Thoracic aorta (tissue), 2 donors: ENCODE measurements at places on chromosomes 1 and 21.
A peak's percentile ranks its signal among the peaks of the same experiment; 100 is the strongest.

DNA sequence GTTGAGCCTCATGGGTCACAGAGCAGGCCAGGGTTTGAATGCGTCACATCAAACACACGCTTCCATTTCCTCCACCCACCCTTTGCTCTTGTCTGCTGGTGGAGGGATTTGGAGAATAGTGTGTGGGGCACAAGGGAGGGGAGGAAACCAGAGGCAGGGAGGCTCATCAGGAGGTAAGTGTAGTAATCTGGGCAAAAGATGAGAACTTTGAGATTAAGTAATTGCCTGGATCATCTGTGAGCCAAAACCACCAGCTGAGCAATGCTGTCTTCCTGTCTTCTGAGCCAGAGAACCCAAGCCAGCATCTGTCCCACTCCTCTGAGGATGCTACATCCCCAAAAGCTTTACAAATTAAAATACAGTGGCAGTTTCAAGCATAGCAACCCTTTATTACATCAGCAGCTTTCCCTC, 45.2 kb downstream of the C8B start:
- no peak for DNase-seq

DNA sequence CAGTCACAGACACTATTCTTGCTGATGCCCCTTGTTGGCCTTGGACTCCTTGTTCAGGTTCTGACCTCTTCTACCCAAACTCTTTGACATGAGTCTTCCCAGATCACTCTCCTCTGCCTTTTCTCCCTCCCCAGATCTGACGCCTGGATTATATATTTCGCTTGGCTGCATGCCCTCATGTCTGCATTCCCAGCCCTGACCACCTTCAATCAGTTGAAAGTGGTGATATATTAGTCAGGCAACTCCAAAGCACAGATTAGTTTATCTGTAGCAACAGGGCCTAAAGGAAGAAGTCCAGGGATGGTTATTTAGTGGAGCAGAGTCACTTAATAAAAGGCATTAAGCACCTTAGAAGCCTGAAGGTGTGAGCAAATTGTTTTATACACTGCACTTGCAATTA, 110.0 kb upstream of the GUCA2B start:
- DNase-seq = no peak

GRCh38 chr1:220761688-220762427, 13.7 kb downstream of the MTARC2 start:
- DNase-seq = no peak

DNA sequence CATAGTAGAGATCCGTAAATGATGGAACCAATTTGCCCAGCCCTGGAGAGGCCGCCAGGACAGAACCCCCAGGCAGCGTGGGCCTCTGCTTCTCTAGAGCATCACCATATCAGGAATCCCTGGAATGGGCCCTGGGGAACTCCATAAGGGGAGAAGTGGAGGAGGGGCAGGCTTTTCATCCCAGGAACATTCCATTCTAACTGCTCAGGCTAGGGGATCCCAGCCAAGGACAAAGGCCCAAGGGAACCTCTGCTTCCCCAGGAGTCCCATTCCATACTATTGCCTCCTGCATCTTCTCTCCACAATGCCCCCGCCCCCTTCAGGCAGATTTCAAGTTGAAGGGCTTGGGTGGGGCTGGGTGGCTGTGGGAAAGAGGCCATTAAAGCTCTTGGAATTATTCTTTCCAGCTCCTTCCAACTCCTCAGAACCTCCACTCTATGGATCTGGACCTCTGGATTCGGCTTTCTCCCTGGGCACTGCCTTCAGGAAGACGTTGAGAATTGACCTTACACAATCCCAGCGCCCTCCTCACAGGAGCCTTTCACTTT, 6.0 kb downstream of the TRNP1 start:
- peak; percentile 77 for DNase-seq

- no peak for DNase-seq
Observed at GRCh38 chr1:185824106-185824505, 89.9 kb downstream of the HMCN1 start.

DNA sequence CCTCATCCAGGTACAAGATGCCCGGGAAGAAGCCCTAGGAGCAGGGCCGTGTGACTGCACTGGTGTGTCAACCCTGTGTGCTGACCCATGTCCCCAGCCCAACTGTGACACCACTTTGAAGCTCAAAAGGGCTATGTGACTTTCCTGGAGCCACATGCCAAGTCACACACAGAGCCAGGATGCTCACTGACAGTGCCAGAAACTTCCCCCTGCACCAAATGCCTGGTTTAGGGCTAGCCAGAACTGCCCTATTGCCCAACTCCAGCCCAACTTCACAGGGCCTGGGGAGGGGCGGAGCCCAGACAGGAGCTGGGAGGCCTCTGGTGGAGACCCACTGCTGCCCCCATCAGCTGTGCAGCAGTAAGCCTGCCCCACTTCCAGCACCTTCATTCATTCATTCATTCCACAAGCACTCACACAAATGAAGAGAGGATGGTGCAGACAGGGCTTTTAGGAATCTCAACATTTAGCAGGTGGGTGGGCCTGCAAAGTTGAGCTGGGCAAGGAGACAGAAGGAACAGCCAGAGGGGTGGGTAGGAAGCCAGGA, 36.7 kb downstream of the KCNQ4 start:
- no peak for DNase-seq

DNA sequence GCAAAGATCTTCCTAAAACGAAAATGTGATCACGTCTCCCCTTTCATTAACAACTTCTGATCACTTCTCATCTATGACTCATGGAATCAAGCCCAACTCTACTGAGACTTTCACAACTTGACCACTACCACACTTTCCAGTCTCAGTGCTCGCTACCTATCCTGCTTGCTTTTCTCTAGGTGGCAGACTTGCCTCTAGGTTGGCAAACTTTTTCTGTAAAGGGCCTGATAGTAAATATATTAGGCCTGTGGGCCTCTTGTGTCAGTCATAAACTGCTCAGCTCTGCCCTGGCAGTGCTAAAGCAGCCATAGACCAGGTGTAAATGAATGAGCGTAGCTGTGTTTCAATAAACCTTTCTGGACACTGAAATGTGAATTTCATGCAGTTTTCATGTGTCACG, 21.5 kb upstream of the HMGB4 start:
- DNase-seq = no peak

- no peak for DNase-seq
Observed at GRCh38 chr1:65362545-65362944, 53.2 kb downstream of the DNAJC6 start.

- no peak for DNase-seq
Observed at GRCh38 chr1:224864006-224864405, 65.5 kb upstream of the DNAH14 start.

GRCh38 chr1:73100216-73100615, 817.9 kb upstream of the NEGR1 start:
- DNase-seq = no peak

DNA sequence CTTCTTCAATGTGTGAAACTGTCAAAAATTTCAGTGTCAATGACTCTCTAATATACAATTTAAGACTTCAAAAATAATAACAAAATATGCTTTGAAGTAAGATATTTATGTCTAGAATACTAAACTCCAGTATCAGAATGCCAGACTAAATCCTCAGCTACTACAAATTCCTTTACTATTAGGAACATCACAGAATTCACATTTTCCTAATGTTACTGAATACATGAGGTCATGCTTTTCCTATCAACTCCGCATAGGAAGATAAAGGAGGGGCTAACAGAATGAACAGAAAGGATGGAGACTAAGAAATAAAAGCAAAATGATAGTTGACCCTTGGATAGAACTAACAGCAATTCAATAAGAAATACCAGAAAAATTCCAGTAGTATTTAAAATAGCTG, 292.7 kb downstream of the SDCCAG8 start:
- no peak for DNase-seq

GRCh38 chr21:44854664-44855446, 18.6 kb downstream of the PTTG1IP start:
- no peak for DNase-seq

- DNase-seq = no peak
Observed at GRCh38 chr1:183600136-183600535, 9.9 kb upstream of the NCF2 start.

- no peak for DNase-seq
Observed at GRCh38 chr21:46537026-46537425, 67.9 kb downstream of the S100B start.

GRCh38 chr1:112711041-112711440, 4.1 kb downstream of the PPM1J start:
- DNase-seq = no peak

DNA sequence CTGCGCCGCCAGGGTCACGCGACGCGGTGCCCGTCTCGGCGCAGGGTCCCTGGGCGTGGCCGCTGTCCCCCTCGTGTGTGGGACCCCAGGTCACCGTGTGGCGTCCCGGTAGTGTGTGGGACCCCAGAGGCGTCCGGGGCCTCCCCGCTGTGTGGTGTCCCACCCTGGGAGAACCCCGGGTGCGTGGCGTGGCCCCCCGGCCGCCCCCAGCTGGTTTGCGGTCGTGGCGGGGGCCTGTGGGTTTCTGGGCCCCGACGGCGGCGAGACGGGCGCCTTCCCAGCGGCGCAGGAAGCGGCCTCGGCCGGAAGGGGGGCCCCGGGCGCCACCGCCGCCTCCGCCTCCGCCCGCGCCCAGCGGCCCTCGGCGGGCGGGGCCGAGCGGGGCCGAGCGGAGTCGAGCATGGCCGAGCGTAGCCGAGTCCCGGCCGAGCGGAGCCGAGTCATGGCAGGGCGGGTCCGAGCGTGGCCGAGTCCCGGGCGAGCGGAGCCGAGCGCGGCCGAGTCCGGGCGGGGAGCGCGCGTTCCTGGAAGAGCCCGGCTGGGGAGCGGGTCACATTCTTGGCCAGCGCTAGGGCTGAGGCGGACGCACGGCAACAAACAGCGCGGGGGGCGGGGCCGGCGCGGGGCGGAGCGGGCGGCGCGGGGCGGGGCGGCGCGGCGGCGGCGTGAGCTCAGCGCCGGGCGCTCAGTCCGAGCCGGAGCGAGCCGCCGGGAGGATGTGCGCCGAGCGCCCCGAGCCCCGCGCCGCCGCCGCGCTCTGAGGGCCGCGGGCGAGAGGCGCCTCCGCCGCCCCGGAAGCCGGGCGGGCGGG, 568 bp upstream of the SKI start:
- DNase-seq = peak; percentile 75

- no peak for DNase-seq
Observed at GRCh38 chr1:167293057-167293456, 72.4 kb downstream of the POU2F1 start.

DNA sequence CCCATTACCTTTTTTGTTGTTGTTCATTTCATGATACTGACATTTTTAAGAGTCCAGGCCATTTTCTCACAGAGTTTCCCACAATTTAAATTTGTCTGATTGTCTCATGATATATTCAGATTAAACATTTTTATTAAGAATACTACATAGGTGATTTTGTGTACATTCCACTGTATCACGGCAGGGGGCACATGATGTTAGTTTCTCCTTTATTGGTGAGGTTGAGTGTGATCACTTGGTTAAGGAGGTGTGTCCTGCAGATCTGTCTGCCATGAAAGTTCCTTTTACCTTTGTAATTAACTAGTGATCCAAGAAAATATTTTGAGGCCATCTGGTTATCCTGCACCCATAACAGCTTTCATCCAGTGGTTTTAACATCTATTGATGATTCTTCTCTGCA, 11.8 kb downstream of the RTCA start:
- no peak for DNase-seq

DNA sequence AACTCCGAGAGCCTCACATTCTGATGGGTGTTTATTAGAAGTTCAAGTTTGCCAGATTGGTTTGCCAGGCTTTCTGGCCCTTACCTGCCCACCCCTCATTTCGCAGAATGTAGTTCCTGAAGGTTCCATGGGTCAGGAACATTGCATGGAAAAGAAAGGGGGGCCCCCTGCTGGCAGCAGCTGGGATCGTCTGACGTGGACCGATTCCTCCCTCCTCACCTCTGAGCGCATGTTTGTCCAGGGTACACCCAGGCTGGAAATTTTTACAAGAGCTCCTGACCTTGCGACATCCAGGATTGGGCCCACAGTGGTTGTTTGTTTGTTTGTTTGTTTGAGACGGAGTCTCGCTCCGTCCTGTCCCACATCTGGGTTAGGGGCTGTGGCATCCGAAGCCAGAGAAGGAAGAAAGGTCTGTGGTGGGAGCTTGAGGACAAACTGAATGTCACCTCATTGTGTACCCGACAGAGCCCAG, 126.0 kb upstream of the TMEM51 start:
- DNase-seq = no peak

DNA sequence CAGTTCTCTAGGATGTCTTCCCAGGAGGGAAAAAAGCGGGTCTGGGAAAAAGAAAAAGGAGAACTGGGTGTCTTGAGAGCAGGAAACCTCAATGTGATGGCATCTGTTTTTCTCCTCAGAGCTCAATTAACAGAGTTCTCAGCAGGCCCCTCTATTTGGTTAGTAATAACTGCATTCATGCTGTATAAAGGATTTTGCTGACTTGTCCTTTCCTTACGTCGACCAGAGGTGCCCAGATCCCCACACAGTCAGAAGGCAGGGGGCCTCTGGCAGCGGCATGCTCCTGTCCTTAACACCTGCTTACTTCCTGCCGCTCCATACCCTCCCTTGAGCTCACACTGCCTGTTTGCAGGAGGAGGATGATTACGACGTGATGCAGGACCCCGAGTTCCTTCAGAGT, 12.3 kb downstream of the PSMD4 start:
- DNase-seq = no peak

DNA sequence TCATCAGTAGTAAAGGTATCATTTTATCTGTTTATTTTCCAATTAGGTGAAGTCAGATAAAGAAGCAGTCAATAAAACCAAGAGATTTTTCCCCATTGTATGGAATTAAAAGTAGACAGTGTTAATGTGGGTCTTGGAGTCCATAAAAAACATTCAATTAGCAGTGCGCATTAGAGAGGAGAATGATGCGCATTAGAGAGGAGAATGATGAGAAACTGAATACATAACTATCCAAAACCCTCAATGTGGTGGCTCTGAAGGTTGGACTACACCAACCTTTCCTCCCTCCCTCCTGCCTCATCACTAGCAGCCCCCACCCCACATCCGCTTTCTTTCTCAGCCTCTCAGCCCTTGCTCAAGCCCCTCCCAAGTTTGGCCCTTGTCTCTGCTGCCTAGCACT, 99.5 kb downstream of the DAB1 start:
- DNase-seq = no peak

DNA sequence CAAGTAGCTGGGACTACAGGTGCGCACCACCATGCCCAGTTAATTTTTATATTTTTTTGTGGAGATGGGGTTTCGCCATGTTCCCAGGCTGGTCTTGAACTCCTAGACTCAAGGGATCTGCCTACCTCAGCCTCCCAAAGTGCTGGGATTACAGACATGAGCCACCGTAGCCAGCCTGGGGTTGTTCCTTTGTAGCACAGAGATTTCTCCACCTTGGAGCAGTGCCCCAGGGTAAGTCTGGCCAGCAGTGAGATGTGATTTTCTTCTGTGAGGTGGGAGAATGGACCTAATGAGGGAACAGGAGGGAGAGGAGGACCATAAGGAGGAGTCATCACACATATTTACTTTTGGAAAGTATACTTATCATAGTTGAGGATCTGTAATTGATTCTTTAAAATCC, 61.1 kb upstream of the GADD45A start:
- DNase-seq = no peak
